PC-3 (cell line): ENCODE measurements at places on chromosomes 12 and 14. TPM values are rescaled to one million over a fixed set of nuclear protein-coding genes. Genes with fewer than 3 reads are reported as not detected.

GSC gene
- total RNA-seq, result not detected in 2 replicates

- H3K4me1 ChIP-seq, result peaks cover 4% of the 10 kb centered on the region
- H3K4me3 ChIP-seq, result no peak overlapping the region
- H3K36me3 ChIP-seq, result no peaks in the 10 kb centered on the region
- H3K27ac ChIP-seq, result no peak overlapping the region
Measured at GRCh38 chr14:86646696-86647690, 1117.0 kb downstream of the FLRT2 start.

DCP1B gene
- 3.6 and 4.9 TPM in 2 replicates for total RNA-seq

DNA sequence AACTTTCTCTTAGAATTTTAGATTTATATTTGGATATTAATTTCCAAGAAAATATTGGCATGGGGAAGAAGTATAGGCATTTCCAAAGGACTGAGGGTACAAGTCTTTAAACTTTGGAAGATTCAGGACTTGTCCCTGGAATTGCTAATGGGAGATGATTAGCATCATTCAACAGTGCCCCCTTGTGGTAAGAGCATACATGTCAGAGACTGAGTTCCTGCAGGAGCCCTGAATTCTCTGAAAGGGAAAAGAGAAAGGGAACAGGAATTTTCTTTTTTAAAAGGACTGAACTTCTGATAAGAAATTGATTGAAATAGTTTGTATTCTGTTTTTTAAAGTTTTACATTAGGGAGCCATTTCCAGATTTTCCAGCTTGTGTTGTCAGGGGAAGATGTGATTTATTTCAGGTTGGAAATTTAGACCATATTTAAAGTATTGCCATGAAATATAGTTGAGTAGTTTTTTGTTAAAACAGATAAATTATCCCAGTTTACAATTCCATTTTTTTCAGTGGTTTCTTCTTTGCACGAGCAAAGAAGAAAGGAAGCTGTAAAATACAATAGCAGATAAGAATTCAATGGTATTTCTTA, 44.0 kb upstream of the REP15 start:
- H3K4me1 ChIP-seq, result peaks cover 7% of the 10 kb centered on the region
- DNase-seq, result peak; percentile 97
- peak overlapping the region; percentile 21 for H3K27ac ChIP-seq

DNA sequence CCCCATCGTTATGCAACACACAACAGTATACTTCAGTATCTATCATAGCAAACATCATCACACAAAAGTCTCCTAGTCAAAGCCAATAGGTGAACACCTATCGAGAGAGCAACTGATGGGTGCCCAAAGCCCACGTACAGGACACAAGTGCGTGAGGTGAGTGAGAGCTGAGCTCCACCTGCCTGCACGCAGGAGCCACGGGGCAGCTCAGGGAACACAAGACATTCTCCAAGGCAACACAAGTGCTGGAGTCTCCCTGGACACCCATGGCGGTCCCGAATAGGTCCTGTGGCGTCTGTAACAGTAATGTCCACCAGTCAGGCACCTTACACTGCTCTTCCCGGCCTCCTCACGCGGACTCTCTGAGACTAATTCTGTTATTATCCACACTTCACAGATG, 44.3 kb downstream of the CDC42BPB start:
- DNase-seq, result no peak
- peaks cover 20% of the 10 kb centered on the region for H3K36me3 ChIP-seq
- no peaks in the 10 kb centered on the region for H3K27me3 ChIP-seq
- H3K4me1 ChIP-seq, result peaks cover 41% of the 10 kb centered on the region
- H3K27ac ChIP-seq, result no peak overlapping the region

DNA sequence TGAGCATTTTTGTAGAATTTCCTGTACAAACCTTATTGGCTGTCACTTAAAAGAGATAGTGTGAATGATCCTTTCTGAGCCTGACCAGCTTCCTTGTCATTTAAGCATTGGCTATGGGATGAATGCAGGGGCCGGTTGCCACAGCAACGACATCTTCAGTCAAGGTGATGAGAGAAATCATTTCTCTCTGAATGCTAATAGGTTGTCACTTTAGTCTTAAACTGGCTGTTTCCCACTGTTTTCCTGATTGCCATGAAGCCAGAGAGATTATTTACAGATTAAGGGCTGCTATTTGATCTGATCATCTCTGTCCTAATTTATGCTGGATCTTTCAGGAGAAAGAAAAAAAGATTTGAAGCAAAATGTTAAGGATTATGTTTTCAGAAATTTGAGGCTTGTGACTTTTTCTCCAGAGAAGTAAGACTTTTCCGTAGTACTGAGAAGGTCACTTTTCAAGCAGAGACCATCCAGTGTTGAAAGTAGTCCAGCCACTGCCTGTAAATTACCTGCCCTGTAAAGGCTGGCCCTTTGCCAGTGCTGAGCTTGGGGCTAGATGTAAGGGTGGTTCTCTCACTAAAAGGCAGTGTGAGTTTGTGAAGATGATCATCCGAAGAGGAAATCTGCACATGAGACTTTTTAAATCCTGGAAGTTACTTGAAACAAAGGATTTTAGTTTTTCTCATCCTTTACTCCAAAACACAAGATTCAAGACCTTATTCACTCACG, 235.6 kb downstream of the DACT1 start:
- H3K27me3 ChIP-seq, result peaks cover 69% of the 10 kb centered on the region
- no peak overlapping the region for H3K27ac ChIP-seq
- H3K4me1 ChIP-seq, result no peaks in the 10 kb centered on the region
- no peaks in the 10 kb centered on the region for H3K36me3 ChIP-seq

USP15 gene
- total RNA-seq, result 39.3 and 46.1 TPM in 2 replicates

- no peak overlapping the region for H3K4me3 ChIP-seq
- H3K27me3 ChIP-seq, result no peaks in the 10 kb centered on the region
- H3K4me1 ChIP-seq, result peaks cover 7% of the 10 kb centered on the region
- no peaks in the 10 kb centered on the region for H3K36me3 ChIP-seq
- peak; percentile 95 for DNase-seq
Measured at GRCh38 chr12:32051511-32052211, 55.0 kb upstream of the BICD1 start.

- H3K27me3 ChIP-seq, result no peaks in the 10 kb centered on the region
- peaks cover 18% of the 10 kb centered on the region; the same call in 1 of the 2 replicates for H3K36me3 ChIP-seq
- DNase-seq, result no peak
- H3K4me1 ChIP-seq, result peaks cover 13% of the 10 kb centered on the region; the same call in 1 of the 2 replicates
- peak overlapping the region; percentile 62 for H3K27ac ChIP-seq
Measured at GRCh38 chr12:49567302-49567610, 686 bp downstream of the MCRS1 start.

DNA sequence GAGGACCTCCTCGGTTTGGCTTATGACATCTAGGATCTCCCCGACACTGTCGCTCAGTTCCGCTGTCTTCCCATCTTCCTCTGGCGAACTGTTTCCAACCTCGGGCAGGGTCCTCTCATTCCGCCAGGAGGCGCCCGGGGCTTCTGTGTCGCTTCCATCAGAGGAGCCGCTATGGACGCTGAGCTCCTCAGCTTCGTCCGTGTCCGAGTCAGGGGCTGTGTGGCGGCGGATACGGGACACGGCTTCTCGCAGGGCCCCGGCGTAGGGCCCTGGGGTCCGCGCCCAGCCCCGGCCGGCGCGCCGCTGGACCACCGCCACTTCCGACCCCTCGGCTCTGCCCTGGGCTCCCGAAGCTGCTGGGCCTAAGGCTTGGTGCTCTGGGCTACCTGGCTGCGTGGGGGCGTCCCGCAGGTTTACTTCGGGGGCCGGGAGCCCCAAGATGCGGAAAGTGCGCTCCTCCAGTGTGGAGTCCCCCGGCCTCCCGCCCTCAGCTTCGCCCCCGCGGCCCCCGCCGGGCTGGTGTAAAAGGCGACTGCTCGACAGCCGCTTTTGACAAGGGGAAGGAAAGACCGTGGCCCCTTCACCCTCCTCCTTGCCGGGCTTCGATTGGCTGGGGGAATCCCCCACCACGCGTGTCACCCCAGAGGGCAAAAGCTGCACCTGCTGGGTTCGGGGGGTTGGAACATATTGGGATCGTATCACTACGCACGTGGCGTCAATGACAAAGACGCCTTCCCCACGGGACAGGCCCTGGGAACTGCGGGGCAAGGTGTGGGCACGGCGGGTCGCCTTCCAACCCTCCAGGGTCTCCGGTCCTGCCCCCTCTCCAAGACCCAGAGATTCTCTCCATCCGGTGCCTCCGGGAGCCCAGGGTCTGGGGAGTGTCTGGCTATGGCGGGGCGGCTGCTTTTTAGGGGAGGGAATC, 2.1 kb downstream of the DDN start:
- peak overlapping the region; percentile 65 for H3K4me3 ChIP-seq
- H3K4me1 ChIP-seq, result peaks cover 22% of the 10 kb centered on the region
- H3K27me3 ChIP-seq, result no peaks in the 10 kb centered on the region
- no peak overlapping the region for H3K27ac ChIP-seq
- H3K36me3 ChIP-seq, result 0 out of 2 replicates have a peak, but pooled peaks cover 3% of the 10 kb centered on the region

DNA sequence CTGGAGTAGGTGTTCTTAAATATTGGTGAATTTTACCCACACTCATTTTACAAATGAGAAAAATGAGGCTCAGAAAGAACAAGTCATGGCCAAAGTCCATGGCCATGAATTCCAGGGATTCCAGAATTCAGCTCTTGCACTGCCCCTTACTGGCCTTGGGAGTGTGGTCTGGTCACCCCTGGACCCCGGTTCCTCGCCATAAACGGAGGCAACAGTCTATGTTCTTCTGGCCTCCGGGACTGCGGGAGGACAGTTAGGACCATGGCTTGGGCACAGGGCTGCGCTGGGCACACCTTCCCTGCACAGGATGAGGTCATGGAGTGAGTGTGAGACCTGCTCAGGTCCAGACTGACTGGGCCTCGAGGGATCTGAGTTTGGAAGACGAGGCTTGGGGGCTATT, 6.9 kb downstream of the CCDC197 start:
- H3K27me3 ChIP-seq, result no peaks in the 10 kb centered on the region
- H3K4me1 ChIP-seq, result no peaks in the 10 kb centered on the region
- no peak overlapping the region for H3K4me3 ChIP-seq

HPD gene
- total RNA-seq, result not detected in 2 replicates

GRCh38 chr12:15962760-15963159, 51.6 kb downstream of the DERA start:
- H3K27ac ChIP-seq, result peak overlapping the region; percentile 95
- 0 out of 2 replicates have a peak, but pooled peaks cover 6% of the 10 kb centered on the region for H3K36me3 ChIP-seq
- H3K27me3 ChIP-seq, result no peaks in the 10 kb centered on the region
- peak overlapping the region; percentile 39; the same call in 1 of the 2 replicates for H3K4me3 ChIP-seq
- H3K4me1 ChIP-seq, result peaks cover 29% of the 10 kb centered on the region

FOXN4 gene
- total RNA-seq, result not detected in 2 replicates

RTL1 gene
- total RNA-seq, result not detected in 2 replicates

DNA sequence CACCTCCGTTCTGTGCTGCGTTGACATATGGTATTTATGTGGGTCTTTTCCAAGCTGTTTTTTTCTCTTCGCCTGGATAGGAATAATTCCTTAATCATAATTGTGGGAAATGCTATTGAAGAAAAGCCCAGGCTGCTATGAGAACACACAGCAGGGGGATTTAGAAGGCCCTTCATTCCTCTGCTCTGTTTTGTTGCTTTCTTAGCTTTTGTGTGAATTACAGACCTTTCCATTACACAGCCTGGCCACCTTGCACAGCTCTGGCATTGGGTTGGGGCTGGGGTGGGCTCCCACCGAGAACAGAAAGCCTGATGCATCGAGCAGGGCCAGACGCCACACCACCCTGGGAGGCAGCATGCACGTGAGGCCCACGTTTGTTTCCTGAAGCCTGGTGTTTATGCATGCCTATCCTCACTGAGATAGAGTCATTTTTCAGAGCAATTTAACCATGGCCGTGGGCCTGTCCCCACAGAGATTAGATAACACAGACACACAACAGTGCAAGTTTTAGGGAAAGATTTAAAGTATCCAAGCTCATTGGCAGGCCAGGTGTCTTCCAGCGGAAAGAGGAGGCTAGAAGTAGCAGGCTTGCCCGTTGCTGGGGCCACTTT, 287.6 kb upstream of the PWP1 start:
- peaks cover 24% of the 10 kb centered on the region for H3K4me1 ChIP-seq
- H3K36me3 ChIP-seq, result no peaks in the 10 kb centered on the region
- DNase-seq, result no peak
- H3K27ac ChIP-seq, result no peak overlapping the region
- no peaks in the 10 kb centered on the region for H3K27me3 ChIP-seq
- H3K4me3 ChIP-seq, result no peak overlapping the region

GRCh38 chr12:3168223-3169221, 91.3 kb downstream of the TSPAN9 start:
- peak overlapping the region; percentile 91 for H3K27ac ChIP-seq
- no peaks in the 10 kb centered on the region for H3K27me3 ChIP-seq
- no peaks in the 10 kb centered on the region for H3K36me3 ChIP-seq
- H3K4me3 ChIP-seq, result peak overlapping the region; percentile 53

- H3K36me3 ChIP-seq, result no peaks in the 10 kb centered on the region
- no peak overlapping the region for H3K4me3 ChIP-seq
- no peak for DNase-seq
Measured at GRCh38 chr14:44732144-44732543, 225.1 kb upstream of the FSCB start.

- peak; percentile 53 for DNase-seq
- H3K27ac ChIP-seq, result no peak overlapping the region
- peaks cover 8% of the 10 kb centered on the region; the same call in 1 of the 2 replicates for H3K27me3 ChIP-seq
- no peaks in the 10 kb centered on the region for H3K36me3 ChIP-seq
- H3K4me3 ChIP-seq, result peak overlapping the region; percentile 65
- H3K4me1 ChIP-seq, result no peaks in the 10 kb centered on the region
Measured at GRCh38 chr12:15527201-15528080, 205.1 kb downstream of the PTPRO start.

DNA sequence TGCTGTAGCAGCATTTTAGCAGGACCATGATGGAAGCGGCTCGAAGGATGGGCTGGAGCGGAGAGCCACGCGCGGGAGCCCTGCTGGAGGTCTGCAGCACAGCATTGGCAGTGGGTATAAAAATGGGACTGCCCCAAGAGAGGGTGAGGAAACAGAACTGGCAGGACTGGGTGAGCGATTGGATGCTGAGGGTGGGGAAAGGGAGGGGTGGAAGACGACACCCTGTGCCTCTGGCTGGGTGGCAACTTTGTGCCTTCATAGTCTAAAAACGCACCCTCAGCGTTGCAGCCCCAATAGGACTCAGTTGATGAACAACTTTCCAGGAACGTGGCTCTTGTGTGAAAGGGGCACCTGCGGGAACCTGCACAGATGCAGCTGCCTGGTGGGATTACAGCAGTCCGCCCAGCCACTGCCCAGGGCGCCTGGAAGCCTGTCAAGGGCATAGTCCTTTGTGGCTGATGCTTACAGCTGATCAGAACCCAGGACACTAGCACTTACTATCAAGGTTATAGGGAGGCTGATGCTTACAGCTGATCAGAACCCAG, 73.0 kb downstream of the NINJ2 start:
- no peak for DNase-seq
- no peaks in the 10 kb centered on the region for H3K36me3 ChIP-seq
- no peak overlapping the region for H3K27ac ChIP-seq
- H3K4me1 ChIP-seq, result no peaks in the 10 kb centered on the region
